Hematopoietic multipotent progenitor cell treated with erythropoietin and hydrocortisone succinate and interleukin-3 and kit ligand, for 15 days (in vitro differentiated cells): ENCODE measurements at places on chromosomes 13 and 19.

- no peak for DNase-seq
These were observed 6.1 kb downstream of the SOX21 start for GRCh38 chr13:94706101-94706842.

DNA sequence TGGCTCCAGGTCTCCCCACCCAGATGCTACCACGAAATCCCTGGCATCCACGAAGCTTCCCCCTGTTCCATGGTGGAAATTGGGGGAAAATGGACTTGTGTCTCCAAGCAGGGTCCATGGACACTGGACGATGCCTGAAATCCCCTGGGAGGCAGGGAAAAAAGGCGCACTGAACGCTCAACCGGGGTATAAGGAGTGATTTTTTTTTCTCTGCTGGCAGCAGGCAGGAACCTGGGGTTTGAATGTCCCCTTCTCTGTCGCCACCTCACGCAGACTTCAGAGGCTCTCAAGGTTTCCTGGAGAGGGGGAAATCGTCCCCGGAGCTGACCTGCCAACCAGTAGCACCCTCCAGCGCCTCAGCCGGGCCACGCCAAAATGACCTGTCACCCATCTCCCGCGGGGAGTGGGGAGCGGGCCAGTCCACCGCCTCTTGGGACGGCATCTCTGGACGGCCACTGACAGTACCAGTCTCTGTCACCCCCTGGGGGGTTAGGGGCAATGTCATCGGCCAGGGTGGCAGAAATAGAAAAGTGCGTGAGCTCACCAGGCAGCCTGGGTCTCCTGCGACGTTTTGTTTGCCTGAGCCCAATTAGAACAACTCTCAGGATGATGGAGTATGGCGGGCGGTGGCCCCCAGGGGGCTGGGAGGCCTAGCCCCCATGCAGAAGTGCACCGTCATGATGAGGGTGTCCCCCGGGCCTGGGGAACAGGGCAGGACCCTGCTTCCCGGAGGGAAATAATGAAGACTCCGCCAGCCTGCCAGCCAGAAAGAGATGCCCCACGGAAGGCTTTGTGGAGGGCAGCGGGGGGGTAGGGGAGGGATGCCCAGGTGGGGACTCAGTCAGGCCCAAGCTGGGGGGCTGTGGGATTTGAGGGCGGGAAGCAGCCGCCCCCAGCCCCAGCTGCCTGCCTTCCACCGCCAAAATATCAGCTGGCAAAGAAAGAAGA is 2.6 kb downstream of the PTPRS start:
- no peak for DNase-seq

GRCh38 chr19:1363599-1363998 is 20.1 kb upstream of the NDUFS7 start:
- DNase-seq = no peak

- no peak for DNase-seq
These were observed 296.5 kb downstream of the NDFIP2 start for GRCh38 chr13:79777504-79777903.

- no peak for DNase-seq
These were observed 222.1 kb downstream of the DNAJC15 start for GRCh38 chr13:43245374-43245964.

DNA sequence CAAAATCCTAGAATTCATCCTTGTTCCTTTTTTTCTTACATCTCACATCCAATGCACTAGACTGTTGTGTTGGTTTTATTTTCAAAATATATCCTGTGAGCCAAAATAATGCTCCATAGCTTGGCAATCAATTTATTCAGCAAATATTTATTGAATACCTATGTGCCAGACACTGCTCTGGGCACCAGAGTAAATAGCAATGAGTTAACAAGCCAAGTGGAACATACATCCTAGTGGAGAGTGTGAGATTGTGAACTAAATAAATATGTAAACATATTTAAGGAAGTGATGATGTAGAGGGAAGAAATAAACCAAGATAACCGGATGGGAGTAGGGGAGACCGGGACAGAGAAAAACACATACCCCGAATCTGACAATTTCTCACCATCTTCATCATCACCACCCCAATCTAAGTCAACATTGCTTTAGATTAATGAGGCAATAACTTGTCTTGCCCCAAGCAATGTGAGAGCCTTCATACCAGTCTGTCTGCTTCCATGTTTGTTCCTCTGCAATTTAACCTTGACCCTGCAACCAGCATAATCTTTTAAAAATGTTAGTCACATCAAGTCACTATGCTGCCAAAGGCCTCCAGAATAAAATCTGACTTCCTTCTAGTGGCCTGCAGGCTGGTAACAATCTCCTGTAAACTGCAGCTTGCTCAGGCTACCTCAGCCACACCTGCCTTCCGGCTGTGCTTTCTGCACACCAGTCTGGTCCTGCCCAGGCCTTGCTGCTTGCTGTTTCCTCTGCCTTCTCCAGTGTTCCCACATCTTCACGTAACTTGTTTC is 199.2 kb downstream of the DLEU7 start:
- DNase-seq = no peak

DNA sequence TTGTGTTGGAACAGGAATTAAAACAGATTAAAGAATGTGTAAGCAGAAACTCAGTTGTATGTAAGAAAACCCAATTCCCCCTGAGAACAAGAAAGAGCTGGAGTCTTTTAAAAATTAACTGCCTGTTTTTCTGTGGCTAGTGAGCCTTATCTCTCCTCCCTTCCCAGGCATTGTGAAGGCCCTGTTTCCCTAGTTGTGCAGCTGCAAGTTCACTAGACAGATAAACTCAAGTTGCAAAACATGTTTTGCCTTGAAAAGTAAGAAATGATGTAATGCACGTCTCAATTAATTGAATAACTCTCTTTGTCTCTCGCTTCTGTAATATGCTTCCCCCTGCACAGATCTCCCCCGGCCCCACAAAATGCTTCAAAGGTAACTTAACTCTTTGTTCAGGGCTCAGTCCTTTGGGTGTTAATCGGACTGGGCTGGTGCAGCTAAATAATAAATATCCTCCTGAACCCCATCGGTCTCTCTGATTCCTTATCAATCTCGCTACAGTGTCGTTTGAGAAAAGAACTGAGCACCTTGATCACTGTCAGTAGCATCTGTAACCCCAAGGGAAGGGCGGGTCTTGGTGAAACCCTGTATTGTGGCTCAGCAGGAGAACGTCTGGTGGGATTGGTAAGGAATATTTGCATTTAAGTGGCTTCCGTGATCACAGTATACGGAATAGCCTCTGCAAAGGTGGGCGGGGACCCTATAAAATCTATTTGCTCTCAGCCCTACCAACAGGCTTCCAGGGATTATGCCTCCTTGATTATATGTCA is 1.6 kb upstream of the ZNF556 start:
- DNase-seq = no peak

GRCh38 chr13:111789420-111789819 is 277.5 kb upstream of the SOX1 start:
- no peak for DNase-seq
